ENCODE measurements at places on chromosomes 11 and 22.
A peak's percentile ranks its signal among the peaks of the same experiment; 100 is the strongest.

DNA sequence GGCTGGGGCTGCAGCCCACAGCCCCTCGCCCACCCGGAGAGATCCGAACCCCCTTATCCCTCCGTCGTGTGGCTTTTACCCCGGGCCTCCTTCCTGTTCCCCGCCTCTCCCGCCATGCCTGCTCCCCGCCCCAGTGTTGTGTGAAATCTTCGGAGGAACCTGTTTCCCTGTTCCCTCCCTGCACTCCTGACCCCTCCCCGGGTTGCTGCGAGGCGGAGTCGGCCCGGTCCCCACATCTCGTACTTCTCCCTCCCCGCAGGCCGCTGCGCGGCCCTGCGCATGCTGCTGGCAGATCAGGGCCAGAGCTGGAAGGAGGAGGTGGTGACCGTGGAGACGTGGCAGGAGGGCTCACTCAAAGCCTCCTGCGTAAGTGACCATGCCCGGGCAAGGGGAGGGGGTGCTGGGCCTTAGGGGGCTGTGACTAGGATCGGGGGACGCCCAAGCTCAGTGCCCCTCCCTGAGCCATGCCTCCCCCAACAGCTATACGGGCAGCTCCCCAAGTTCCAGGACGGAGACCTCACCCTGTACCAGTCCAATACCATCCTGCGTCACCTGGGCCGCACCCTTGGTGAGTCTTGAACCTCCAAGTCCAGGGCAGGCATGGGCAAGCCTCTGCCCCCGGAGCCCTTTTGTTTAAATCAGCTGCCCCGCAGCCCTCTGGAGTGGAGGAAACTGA lies 731 bp downstream of the GSTP1 start:
- peak; percentile 75 for DNase-seq

GRCh38 chr11:117820071-117820470 lies 4.5 kb downstream of the FXYD2 start:
- DNase-seq = no peak

DNA sequence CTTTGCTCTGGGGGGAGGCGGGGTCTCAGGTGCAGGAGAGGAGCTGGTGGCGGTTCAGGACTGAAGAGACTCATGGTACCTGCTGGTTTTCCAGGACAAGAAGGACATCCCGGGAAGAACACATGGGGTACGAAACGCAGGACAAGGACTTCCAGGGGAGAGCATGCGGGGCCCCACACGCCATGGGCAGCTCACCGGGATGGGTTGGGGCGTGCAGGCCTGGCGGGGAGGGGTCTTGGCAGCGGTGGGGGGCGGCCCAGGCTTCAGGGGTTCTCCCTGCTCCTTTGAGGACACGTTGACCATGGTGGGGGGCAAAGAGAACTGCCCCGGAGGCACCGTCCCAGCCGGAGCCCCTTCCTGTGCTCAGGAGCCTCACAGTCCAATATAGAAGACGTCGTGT lies 673.2 kb downstream of the BRD1 start:
- no peak for DNase-seq

- no peak for DNase-seq
Observed at GRCh38 chr11:19834771-19835170, 122.1 kb downstream of the NAV2 start.

GRCh38 chr11:69035150-69035945 lies 13.4 kb upstream of the TPCN2 start:
- DNase-seq = no peak

DNA sequence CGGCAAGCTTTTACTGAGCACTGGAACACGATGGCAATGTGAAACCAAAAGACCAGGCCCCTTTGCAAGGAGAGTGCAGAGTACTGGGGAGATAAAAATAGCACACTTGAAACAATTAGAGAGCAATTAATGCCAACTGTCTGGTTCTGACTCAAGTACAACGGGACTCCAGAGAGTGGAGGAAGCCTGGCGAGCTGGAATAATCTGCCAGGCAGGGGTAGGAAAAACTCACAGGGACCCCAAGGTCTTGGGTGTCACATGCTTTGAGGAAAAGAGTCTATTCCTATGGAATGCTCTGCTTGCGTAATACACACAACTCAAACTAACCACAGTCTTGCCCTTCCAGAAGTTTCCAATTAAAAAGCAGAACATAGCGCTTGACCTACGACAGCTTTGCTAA lies 113.0 kb upstream of the CLMP start:
- peak; percentile 63 for DNase-seq

- no peak for DNase-seq
Observed at GRCh38 chr22:41699264-41700107, at the start of gene MEI1. MEI1 (plus strand) TSS chr22:41699503; CDS start chr22:41699539, 36 bp downstream.

DNA sequence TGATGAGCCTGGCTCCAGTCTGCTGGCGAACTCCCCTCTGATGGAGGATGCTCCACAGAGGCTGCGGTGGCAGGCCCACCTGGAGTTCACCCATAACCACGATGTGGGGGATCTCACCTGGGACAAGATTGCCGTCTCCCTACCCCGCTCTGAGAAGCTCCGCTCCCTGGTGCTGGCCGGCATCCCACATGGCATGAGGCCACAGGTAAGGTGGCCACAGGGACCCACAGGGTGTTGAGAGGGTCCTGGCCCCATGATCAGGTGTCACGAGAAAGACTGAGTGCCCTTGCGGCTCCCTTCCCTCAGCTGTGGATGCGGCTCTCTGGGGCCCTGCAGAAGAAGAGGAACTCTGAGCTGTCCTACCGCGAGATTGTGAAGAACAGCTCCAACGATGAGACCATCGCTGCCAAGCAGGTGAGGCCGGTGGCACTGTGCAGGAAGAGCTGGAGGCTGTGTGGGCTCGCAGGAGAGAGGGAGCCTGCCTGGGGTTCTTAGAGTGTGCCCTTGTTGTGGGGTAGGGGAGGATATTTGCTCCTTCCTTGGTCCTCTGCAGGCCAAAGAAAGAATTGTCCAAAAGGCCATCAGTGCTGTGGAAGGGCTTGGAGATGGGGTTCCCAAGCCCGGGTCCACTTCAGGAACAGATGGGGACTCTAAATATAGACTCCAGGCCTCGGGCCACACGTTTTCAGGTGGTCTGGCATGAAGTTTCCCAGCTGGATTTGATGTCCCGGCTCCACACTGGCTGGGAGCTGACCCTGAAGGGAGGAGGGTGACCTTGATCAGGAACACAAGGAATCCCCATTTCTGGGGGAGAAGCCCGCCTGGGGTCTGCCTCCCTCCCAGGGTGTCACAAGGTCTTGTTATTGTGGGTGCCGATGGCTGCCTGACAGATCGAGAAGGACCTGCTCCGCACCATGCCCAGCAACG lies 34.1 kb downstream of the SGSM3 start:
- peak; percentile 47 for DNase-seq

DNA sequence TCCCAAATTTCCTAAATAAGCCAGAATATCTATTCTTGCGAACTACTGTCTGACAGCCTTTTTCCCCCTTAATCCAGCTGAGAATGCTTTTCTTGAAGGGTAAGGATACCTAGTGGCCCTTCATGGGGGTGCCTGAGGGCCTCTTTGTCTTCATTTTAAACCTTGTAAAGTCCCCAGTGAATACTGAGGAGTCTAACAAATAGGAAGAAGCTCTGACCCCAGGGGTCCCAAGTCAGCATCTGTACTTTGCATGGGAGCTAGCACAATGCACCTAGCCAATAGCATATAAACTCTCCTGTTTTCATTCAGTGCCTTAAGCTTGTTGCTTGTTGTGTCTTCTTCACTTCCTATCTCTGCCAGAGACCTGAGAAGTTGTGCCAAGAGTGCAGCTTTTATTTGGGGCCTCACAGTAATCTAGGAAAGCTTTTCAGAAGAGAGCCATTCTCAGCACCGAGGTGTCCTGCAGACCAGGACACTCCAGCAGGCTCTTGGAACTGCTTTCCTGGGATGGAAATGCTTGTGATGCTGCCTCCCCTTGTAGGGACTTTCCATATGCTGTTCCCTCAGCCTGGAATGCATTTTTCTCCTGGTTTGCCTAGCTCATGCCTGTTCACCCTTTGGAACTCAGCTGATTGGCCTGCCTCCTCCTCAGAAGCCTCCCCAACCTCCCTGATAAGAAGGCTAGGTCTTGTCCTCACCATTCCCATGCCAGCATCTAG lies 37.2 kb downstream of the BMAL1 start:
- DNase-seq = no peak

- no peak for DNase-seq
Observed at GRCh38 chr11:8503910-8504364, 90.1 kb downstream of the STK33 start.

- no peak for DNase-seq
Observed at GRCh38 chr11:62553839-62554361, 7.3 kb upstream of the AHNAK start.

DNA sequence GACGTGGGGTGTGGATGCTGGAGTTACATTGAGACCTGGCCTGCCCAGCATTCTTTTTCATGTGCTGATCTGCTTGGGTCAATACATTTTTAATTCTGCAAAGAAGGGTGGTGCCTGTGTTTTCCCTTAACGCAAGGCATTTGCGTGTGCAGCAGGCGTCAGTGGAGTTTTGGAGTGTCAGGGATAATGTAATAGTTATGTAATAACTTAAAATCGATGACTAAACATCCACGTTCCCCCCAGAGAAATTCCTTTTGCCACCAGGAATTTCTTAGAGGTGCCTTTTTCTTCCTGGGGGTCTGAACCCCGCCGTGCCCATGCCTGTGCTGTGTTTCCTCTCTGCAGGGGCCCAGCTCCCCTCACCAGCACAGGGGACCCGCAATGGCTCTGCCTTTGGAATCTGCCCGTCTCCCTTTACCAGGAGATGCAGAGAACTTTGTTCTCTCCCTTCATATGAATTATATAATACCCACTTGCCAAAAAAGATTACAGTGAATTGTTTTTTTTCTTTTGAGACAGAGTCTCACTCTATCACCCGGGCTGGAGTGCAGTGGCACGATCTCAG lies 62.6 kb downstream of the TBC1D22A start:
- DNase-seq = no peak

DNA sequence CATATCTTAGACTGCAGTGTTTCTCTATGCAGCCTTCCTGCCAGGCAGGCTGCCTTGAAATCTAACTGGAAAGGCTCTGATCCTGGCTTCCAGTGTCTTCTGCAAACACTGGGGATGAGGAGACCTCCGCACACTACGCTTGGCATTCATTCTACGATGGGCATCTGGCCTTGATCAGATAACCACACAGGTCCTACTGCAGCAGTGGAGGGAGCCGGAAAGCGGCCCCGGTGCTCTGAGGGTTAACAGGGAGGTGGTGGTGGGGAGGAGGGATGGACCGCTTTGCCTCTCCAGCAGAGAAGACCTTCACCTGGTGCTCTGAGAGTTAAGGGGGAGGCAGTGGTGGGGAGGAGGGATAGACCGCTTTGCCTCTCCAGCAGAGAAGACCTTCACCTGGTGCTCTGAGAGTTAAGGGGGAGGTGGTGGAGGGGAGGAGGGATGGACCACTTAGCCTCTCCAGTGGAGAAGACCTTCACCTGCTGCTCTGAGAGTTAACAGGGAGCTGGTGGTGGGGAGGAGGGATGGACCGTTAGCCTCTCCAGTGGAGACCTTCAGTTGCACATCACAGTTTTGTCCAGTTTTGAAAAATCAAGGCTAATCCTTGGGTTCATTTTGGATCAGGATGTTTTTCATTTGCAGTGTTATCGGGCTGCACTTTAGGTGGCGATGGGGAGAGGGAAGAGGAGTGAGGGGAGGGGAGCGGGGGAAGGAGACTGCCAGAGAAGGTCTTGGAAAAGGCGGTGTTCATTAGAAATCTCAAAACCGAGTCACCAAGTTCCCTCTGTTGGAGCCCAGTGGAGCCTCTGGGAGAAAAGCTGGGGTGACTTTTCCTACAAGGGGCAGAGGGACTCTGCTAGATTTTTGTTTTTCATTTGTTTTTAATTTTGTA lies 5.6 kb downstream of the GAL start:
- DNase-seq = no peak

DNA sequence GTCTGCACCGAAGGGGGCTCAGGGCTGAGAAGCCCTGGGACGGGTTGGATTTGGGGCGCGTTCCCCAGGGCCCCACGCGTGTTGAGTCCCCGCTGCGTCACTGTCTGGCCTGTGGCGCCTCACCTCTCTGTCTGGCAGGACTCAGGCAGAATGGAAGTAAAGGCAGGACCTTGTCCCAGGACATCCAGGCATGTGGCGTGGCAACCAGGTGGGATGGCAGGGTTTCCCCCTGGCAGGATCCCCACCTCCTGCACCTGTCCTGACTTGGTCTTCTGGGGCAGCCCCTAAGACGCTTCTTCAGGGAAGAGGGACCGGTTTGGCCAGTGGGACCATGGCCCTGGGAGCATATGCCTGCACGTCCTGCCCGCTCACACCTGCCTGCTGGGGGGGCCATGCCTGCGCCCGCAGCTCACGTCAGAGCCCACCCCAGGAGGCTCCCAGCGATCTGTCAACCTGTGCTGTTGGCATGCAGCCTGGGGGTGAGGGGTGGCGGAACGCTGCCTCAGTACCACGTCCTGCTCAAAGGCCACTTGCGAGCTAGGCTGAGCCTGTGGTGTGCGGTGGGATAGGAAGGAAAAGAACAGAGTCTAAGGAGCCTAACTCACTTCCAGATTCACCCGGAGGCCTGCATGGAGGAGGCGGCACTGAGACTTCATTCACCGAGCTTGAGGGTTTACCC lies 72.7 kb downstream of the KCNQ1 start:
- no peak for DNase-seq

GRCh38 chr11:66044757-66045156 lies 4.2 kb downstream of the GAL3ST3 start:
- no peak for DNase-seq

- peak; percentile 4 for DNase-seq
Observed at GRCh38 chr11:19435306-19435989, 194.7 kb upstream of the E2F8 start.

DNA sequence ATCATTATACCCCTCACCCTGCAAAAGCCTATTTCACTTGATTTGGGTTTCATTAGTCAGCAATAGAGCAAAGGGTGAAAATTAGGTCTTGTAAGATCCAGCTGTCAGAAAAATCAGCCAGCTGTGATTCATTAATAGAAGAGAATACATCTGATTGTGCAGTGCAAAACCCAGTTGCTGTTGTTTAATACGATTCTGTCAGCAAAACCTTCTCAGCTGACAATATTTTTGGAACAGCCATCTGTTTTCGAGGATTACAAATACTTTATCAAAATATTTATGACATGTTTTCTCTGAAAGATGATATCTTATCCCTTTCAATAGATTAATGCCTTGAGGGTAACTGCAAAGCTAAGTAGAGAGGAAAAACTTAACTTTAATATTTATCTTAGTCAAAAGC lies 1354.0 kb upstream of the RAG2 start:
- DNase-seq = no peak

DNA sequence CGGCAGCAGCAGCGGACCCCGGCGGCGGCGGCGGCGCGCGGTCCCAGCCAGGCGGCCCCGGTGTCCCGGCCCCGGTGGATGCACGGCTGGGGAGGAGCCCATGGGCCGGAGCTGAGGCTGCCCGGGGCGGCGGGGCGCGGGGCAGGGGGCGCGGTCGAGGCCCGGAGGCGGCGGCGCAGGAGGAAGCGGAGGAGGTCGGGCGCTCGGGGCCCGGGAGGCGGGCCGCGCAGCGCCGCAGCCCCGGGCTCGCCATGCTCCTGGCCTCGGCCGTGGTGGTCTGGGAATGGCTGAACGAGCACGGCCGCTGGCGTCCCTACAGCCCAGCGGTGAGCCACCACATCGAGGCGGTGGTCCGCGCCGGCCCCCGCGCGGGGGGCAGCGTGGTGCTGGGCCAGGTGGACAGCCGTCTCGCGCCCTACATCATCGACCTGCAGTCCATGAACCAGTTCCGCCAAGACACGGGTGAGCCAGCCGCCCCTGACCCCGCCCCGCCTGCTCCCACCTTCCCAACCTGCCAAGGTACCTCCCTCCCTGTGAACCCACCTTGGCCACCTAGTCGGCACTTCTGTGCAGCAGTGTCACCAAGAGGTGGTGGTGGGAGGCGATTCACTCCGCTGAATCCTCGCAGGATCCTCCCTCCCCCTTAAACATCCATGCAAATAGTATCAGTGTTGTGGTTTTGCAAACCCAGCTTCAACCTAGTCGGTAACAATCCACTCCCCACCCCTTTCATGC lies 580 bp downstream of the DTX4 start:
- DNase-seq = peak; percentile 81
